Lower lobe of right lung (tissue), 2 donors: ENCODE measurements at places on chromosomes 6 and 20. TPM values are rescaled to one million over a fixed set of nuclear protein-coding genes. Genes with fewer than 3 reads are reported as not detected.

The RAET1L gene
- total RNA-seq: not detected

The CPNE5 gene
- 2.4 TPM for total RNA-seq

The HSPA1L gene
- total RNA-seq: 2.5 TPM

The FLRT3 gene
- total RNA-seq: 60.7 TPM

The HTR1B gene
- 0.18 TPM for total RNA-seq

The TDRD6 gene
- 0.47 TPM for total RNA-seq

The NOX3 gene
- not detected for total RNA-seq

The SCUBE3 gene
- total RNA-seq: 0.56 TPM

The NRN1 gene
- total RNA-seq: 15.0 TPM

The C6orf15 gene
- not detected for total RNA-seq

The SLC35B3 gene
- total RNA-seq: 19.2 TPM

The PARD6B gene
- 32.5 TPM for total RNA-seq

The LAMA2 gene
- total RNA-seq: 49.6 TPM

The FAM210B gene
- 36.4 TPM for total RNA-seq

The CEP250 gene
- 30.7 TPM for total RNA-seq

The STMN3 gene
- total RNA-seq: 12.1 TPM

The RRP36 gene
- 35.3 TPM for total RNA-seq

The AIG1 gene
- 29.6 TPM for total RNA-seq

The TCF21 gene
- 46.5 TPM for total RNA-seq

The COL12A1 gene
- 36.6 TPM for total RNA-seq

The TTK gene
- total RNA-seq: 1.7 TPM

The DUSP15 gene
- total RNA-seq: 0.80 TPM

The BMP2 gene
- 12.4 TPM for total RNA-seq

The POLH gene
- total RNA-seq: 19.6 TPM

The SLC32A1 gene
- total RNA-seq: not detected

The MOXD1 gene
- 13.4 TPM for total RNA-seq

The THBD gene
- total RNA-seq: 77.6 TPM

The SLC13A3 gene
- total RNA-seq: 2.0 TPM

The GJA10 gene
- not detected for total RNA-seq

The RBM24 gene
- 1.2 TPM for total RNA-seq

The RAB32 gene
- total RNA-seq: 36.9 TPM

The RSPH4A gene
- 5.6 TPM for total RNA-seq

The SCGN gene
- total RNA-seq: not detected

The DEFB132 gene
- not detected for total RNA-seq

The PTK6 gene
- 4.2 TPM for total RNA-seq

The NKAIN4 gene
- not detected for total RNA-seq

The PGM3 gene
- 34.9 TPM for total RNA-seq

The LY6G5C gene
- total RNA-seq: 2.9 TPM

The PEX3 gene
- total RNA-seq: 14.7 TPM

The CNR1 gene
- 21.1 TPM for total RNA-seq

The ASIP gene
- not detected for total RNA-seq

The SOX4 gene
- total RNA-seq: 19.6 TPM

The MCCD1 gene
- not detected for total RNA-seq

The TPD52L1 gene
- 15.6 TPM for total RNA-seq

The IL17A gene
- total RNA-seq: not detected

The CD93 gene
- total RNA-seq: 99.7 TPM

The HRH3 gene
- not detected for total RNA-seq
